ENCODE measurements at places on chromosomes 1 and 21. TPM values are rescaled to one million over a fixed set of nuclear protein-coding genes. Genes with fewer than 3 reads are reported as not detected.

- H3K4me3 ChIP-seq: no peak overlapping the region
- H3K27me3 ChIP-seq: no peaks in the 10 kb centered on the region
- no peak for DNase-seq
- H3K36me3 ChIP-seq: peaks cover 6% of the 10 kb centered on the region
- H3K27ac ChIP-seq: no peak overlapping the region
- peaks cover 5% of the 10 kb centered on the region for H3K4me1 ChIP-seq
These were observed 548 bp upstream of the SLC25A33 start for GRCh38 chr1:9538669-9539164.

DNA sequence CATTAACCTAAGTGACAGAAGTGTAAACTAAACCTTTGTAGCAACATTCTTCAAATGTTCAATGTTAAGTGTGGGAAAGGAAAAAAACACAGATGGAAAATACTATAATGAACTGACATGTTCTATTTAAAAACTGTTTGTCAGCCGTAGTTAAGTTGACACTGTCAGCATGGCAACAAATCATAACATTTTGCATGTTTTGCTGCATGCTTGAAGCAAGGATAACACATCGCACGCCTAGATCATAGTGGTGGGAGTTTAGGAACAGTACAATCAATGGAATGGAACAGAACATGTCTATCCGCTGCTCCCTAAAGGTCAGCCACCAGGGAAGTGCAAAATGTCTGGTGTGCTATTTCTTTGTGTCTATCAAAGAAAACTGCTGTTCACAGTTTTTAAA is 62.5 kb upstream of the ESRRG start:
- no peak for DNase-seq
- no peak overlapping the region for H3K4me3 ChIP-seq
- H3K36me3 ChIP-seq: no peaks in the 10 kb centered on the region
- H3K27me3 ChIP-seq: no peaks in the 10 kb centered on the region
- H3K4me1 ChIP-seq: no peaks in the 10 kb centered on the region

DNA sequence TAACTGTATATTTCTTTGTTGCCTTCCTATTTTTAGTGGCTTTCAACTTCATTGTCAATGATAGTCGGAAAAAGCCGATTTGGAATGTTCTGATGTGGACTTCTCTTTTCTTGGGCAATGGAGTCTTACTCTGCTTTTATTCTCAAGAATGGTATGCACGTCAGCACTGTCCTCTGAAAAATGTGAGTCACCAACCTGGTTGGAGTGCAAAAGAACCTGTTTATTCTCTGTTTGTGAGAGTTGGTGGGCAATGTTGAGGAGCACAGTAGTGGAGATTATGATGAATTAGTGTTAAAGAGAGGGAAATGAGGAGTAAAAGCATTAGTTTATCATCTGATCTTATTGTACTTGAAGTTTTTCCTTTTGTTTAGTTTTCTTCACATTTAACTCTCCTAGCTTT is 14.5 kb upstream of the AXDND1 start:
- no peaks in the 10 kb centered on the region for H3K27me3 ChIP-seq
- DNase-seq: no peak
- H3K4me3 ChIP-seq: no peak overlapping the region
- H3K4me1 ChIP-seq: no peaks in the 10 kb centered on the region
- no peak overlapping the region for H3K27ac ChIP-seq

DNA sequence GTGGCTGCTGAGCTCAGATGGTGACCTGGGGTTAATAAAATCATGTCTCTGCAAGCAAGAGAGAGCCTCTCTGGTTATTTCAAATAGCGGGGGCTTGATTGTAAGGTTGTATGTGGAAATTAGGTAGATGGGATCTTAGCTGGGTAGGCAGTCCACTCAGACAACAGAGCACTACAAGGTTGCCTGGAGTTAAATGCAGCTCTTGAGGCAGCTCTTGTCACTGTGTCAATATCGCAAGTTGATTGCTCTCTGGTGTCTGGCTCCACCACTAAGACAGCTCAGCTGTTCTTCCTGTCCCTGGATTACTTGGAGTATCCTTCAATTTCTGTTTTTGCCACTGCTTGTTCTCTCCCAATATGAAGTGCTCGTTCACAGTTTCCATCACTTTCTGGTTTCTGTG is 93.8 kb downstream of the C21orf91 start:
- no peaks in the 10 kb centered on the region for H3K36me3 ChIP-seq
- DNase-seq: no peak
- no peaks in the 10 kb centered on the region for H3K4me1 ChIP-seq
- H3K27me3 ChIP-seq: no peaks in the 10 kb centered on the region

DNA sequence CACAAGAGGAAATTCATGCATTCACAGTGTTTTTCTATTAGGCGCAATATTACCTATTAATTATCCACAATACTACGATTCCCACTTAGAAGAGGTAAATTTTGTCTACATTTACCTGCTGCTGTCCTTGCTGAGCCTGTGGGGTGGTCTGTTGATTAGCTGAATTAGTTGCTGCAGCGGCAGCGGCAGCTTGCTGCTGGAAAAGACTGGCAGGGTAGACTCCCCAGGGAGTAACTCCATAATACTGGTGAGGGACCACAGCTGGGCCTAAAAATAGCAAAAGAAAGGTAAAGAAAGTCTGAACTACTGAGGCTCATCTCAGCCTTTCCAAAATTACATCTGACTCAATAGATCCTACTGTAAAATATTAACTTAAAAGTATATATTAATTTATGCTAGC is 66.0 kb upstream of the SDC3 start:
- DNase-seq: no peak
- H3K4me1 ChIP-seq: no peaks in the 10 kb centered on the region
- no peaks in the 10 kb centered on the region for H3K27me3 ChIP-seq

- no peak overlapping the region for H3K4me3 ChIP-seq
- no peak overlapping the region for H3K27ac ChIP-seq
- peak; percentile 85 for DNase-seq
- H3K27me3 ChIP-seq: no peaks in the 10 kb centered on the region
These were observed 118.8 kb downstream of the HUNK start for GRCh38 chr21:31991356-31992331.

KRTAP20-4 gene
- total RNA-seq: not detected

GRCh38 chr21:21740207-21740606 is 742.0 kb downstream of the NCAM2 start:
- DNase-seq: no peak
- H3K4me1 ChIP-seq: no peaks in the 10 kb centered on the region
- no peak overlapping the region for H3K27ac ChIP-seq

PADI1 gene
- total RNA-seq: not detected

FBXO44 gene
- 69.6 TPM for total RNA-seq

- DNase-seq: no peak
- H3K4me3 ChIP-seq: no peak overlapping the region
- H3K27me3 ChIP-seq: no peaks in the 10 kb centered on the region
- peaks cover 55% of the 10 kb centered on the region for H3K36me3 ChIP-seq
These were observed 27.2 kb downstream of the VPS45 start for GRCh38 chr1:150094734-150095265.

DNA sequence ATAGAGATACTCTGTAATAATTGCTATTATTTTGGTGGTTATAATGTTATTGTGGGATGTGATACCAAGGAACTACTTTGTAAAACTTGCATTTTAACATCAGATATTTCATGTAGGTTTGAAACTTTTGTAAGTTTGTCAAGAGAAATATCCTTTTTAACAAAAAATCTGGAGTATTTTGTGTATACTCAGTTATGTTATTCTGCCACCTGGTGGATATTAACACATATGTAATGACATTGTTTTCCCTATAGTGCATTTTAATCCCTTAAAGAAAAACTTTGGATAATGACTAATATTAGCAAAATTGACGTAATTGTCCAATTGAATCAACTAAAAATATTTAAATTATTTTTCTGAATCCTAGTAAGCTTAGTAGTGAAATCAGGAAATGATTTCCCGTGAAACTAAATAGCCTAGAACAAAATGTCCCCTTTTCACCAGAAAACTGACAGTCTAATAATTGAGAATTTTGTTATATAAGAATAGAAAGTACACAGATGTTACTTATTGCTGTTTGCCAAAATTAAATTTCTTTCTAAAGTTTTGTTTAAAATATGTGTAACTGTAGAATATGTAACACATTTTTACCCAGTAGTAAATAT is 39.6 kb downstream of the KCTD3 start:
- H3K27me3 ChIP-seq: no peaks in the 10 kb centered on the region
- no peak overlapping the region for H3K4me3 ChIP-seq
- no peak overlapping the region for H3K27ac ChIP-seq
- DNase-seq: no peak
- H3K4me1 ChIP-seq: no peaks in the 10 kb centered on the region
- peaks cover 64% of the 10 kb centered on the region for H3K36me3 ChIP-seq

CFAP57 gene
- 0.82 TPM for total RNA-seq

DNA sequence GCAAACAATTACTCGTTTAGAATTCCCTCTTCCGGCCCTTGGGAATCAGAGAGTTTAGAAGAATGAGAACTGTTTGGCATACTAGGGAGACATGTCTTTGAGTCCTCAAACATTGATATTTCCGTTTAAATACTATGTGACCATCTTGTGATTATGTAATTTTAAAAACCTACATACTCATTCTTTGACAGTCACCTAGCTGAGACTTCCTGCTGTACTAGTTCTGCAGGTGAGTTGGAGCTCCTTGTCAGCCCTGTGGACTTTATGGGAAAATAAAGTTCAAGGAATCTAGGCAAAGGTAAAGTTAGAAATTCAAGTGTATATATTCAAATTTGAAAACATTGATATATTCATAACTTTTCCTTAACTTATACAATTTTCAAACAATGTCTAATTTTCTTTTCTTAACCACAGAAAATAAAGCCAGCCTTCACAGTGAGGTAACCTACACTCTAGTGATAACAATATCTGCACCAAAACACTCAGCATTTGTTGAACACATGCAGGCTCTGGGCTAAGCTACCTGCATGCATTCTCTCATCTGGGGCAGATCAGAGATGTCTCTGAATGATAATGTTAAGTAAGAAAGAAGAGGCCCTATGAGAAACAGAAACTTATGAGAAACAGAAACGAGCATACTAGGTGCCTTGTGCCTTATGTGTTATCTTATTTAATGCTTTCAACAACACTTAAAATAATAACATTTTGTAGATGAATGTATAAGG is 67.0 kb upstream of the BACE2 start:
- H3K27me3 ChIP-seq: peaks cover 7% of the 10 kb centered on the region
- H3K27ac ChIP-seq: no peak overlapping the region
- H3K36me3 ChIP-seq: no peaks in the 10 kb centered on the region
- H3K4me3 ChIP-seq: no peak overlapping the region
